ENCODE measurements at places on chromosomes 6 and 20.

GRCh38 chr6:115821798-115822197 lies 238.9 kb downstream of the FRK start:
- no peak for DNase-seq

GRCh38 chr20:24341781-24342180 lies 127.6 kb upstream of the SYNDIG1 start:
- DNase-seq = no peak

GRCh38 chr6:31813465-31813849 lies 1.6 kb downstream of the HSPA1L start:
- DNase-seq = no peak

- DNase-seq = no peak
Observed at GRCh38 chr6:23535101-23535500, 590.9 kb upstream of the NRSN1 start.

- no peak for DNase-seq
Observed at GRCh38 chr6:159494586-159494972, 198.5 kb downstream of the SOD2 start.

GRCh38 chr6:7528565-7528964 lies 12.9 kb upstream of the DSP start:
- no peak for DNase-seq

- DNase-seq = no peak
Observed at GRCh38 chr20:8318965-8319625, 187.0 kb downstream of the PLCB1 start.

DNA sequence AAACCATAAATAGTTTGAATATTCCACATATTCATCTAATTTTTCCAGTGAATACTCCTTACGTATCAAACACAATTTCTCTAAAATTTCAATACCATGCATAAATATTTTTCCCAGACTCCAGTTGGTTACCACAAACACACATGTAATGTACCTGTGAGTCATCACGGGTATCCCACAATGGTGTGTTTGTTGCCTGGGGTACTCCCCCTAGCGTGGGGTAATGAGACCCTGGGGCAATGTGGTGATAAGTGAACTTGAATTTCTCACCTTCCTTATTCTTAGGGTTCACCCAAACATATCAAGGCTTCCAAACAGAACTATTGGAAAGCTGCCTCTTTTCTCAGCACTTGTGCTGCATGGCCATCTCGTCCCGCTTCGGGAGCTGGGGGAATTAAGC lies 51.0 kb downstream of the STX7 start:
- DNase-seq = no peak

DNA sequence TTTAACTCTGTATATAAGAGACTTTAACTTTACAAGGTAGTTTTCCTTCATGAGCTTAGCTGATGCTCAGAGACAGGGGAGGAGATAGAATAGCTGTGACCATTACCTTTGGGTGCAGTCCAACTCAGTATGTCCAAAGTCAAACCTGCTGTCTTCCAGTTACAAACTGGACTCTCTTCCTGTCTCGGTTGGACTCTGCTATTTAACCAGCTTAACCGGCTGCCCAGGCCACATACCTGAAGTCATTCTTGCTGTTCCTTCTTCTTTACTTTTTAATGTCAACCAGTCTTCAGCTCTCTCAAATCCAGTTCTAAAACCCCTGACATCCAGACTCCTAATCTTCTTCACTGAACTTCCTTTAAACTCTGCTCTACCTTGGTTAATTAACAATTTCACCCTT lies 138.3 kb upstream of the TSHZ2 start:
- no peak for DNase-seq

DNA sequence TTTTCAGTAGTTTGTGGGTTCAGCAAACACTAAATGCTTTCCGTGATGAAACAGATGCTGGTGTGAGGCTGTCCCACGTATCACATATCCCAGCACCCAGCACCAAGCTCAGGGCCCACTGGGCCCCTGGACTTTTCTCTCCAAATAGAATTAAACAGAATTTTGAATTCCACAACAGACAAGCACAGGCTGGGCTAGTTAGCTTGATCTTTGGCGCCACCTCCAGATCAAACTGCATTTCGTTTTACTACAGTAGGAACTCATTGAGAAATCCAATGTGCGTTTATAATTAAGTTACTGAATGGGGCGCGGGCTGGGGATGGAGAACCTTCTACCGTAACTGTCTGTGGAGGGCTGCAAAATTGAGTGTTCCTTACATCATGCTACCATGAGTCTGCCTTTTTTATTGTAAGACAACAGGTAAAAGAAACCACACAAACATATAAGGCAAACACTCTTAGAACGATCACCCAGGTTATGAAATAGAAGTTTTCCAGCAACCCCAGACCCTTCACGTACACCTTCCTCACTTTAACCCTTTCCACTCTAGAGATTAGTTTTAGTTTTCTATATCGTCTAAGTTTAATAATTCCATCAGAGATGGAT lies 107.8 kb downstream of the ZFP64 start:
- DNase-seq = no peak

DNA sequence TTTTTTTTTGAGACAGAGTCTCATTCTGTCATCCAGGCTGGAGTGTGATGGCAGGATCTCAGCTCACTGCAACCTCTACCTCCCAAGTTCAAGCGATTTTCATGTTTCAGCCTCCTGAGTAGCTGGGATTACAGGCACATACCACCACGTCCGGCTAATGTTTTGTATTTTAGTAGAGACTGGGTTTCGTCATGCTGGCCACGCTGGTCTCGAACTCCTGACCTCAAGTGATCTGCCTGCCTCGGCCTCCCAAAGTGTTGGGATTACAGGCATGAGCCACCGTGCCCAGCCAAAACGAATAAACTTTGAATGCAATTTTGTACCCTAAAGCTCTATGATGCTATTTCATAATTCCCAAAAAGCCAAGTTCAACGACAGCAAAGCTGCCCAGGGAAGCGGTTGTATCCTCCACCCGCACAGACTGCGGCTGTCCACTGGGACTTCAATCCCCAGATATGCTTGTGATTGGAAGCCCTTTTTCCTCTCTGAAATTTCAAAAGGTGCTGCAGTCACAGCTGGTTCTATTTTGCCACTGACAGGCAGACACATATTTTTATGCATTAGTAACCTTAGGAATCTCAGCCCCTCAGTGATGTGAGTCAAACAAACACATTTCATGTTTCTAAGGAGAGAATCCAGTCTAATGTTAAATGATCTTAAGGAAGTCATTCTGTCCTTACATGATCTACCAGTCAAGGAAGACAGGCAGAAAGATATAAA lies 8.7 kb upstream of the RAMACL start:
- DNase-seq = no peak

- DNase-seq = no peak
Observed at GRCh38 chr6:97586344-97586743, 303.3 kb upstream of the MMS22L start.

- no peak for DNase-seq
Observed at GRCh38 chr6:157853902-157854502, 31.0 kb downstream of the SNX9 start.

GRCh38 chr6:88709819-88710246 lies 253.6 kb downstream of the RNGTT start:
- DNase-seq = no peak
